ENCODE measurements at places on chromosomes 16 and 17.

- peak; percentile 3 for ATAC-seq
Observed at GRCh38 chr17:81635973-81636504, 873 bp downstream of the NPLOC4 start.

GRCh38 chr16:73912281-73912680 lies 384.3 kb upstream of the PSMD7 start:
- no peak for ATAC-seq

DNA sequence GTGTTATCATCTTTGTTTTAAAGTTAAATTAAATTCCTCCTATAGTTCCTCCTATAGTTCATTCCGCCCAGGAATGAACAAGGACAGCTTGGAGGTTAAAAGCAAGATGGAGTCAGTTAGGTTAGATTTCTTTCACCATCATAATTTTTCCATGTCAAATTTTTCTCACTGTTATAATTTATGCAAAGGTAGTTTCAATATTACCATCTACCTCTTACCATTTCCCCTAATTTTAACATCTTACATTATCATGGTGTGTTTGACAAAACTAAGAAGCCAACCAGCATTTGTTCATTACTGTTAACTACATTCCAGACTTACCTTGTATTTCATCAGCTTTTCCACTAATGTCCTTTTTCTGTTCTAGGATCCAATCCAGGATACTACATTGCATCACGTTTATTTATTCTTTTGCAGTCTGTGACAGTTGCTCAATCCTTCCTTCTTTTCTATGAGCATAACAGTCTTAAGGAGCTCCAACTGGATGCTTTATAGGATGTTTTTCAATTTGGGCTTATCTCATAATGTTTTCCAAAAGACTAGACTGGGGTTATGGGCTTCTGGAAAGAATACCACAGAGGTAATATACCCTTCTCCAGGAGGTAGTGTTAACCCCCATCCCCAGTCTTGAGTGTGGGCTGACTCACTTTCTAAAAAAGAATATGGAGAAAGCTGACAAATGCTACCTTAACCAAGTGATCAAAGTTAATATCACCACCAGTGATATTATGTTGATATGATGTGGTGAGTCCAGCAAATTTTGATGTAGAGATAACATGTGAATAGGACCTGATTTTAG lies 158.5 kb downstream of the PPM1E start:
- no peak for ATAC-seq

DNA sequence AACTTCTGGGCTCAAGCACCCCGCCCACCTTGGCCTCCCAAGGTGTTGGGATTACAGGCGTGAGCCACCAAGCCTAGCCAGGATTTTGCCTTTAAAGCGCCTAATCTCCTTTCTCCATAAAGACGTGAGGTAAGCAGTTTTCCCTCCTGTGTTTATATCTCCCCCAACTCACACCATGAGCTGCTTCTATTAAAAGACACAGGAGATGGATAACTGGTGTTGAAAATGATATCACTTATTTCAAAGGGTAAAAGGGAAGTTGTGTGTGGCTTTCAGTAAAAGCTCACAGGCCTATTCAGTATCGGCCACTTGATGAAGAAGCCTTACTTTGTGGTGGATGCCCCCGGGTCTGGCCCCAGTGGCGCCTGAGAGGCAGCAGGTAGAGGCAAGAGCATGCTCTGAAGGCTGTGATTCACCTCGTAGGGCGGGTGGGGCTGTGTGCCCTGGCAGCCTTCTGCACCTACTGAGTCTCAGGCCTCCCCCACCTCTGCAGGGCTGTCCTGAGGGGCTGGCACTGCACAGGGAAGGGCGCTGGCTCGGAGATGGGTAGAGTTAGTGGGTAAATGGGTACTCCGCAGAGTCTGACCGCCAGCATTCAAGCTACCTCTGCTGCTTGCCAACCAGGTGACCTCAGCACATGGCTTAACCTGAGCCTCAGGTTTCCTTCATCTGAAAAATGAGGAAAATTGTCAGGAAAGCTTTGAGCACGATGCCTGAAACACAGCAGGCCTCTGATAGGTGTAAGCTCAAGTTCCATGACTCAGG lies 146.8 kb downstream of the CLEC16A start:
- ATAC-seq: no peak

DNA sequence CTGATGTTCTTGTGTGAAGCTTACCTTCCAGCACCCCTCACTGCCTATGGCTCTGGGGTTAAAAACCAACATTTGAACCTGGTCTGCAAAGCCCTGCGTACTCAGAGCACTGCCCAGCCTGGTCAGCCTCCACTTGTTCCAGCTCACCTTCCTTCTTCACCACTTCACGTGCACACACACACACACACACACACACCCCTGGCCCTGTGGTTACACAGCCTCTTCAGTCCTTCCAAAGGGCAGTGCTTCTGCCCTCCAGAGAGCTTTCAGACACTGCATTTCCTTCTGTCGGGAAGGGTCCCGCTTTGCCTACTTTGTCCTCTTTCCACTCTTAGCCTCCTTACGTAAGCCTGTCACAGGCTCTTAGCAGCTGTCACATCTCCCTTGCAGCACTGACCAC lies 9.6 kb upstream of the TMEM220 start:
- ATAC-seq: no peak

- peak; percentile 79 for ATAC-seq
Observed at GRCh38 chr17:56592487-56593085, 913 bp upstream of the NOG start.

DNA sequence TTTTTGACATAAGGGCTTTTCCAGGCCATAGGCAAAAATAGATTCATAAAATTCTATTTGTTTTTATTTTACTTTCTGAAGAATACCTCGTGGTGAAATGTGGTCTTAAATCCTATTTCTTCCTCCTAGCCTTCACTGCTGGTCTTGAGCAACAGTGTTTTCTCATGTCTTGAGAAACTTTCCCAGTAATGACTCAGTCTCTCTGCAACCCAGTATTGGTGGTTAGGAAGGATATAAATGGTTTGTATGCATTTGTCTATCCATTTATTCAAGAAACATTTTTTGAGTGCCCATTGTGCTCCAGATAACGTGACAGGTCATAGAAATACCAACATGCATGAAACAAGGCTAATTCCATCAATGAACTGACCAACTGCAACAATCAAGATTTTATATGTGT lies 213.9 kb downstream of the TMEM114 start:
- ATAC-seq: no peak

DNA sequence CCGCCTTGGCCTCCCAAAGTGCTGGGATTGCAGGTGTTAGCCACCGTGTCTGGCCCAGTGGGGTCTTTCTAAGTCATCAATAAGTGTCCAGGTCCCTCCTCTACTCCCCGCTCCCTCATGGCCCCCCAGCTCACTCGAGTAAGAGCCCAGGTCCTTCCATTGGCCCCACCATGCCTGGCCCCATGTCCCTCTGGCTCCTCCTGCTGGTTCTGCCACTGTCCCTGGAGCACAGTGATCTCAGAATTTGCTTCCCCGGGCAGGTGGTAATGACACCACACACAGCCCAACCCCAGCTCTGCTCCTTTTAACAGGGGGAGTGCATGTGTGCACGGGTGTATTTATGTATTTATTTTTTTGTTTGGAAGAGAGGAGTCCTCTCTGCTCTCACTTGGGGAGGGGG lies 19.6 kb downstream of the MGAT5B start:
- ATAC-seq: no peak

DNA sequence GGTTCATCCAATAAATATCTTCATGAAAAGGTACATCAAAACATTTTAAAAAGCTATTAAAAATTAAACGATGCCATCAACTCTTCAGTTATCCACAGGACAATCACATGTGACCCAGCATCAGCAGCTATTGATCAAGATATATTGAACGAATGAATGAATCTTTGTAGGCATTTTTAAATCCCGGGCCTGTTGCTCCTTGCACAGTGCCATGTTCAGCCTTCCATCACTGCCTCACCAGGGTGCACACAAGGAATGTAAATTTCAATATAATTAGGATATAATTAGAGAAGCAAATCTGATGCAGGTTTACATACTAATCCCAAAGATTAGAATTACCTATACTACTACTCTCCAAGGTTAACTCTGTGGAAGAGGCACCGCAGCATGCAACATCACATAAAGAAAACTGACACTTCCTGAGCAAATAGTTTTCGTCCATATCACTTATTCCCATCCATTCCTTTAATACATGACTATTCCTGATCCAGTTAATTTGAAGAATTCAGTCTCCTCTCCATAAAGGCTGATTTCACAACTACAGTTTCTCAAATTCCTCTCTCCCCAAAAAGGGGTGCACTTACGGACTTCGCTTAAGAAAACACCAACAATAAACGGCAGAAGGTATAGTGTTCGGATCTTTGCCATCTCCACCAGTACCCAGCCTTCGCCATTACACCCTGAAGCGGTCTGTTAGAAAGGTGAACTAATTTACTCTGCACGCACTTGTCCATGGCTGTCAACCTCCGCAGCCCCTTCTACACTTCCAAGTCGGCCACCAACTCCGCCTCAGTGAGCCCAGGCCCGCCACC lies 938 bp downstream of the NCOR1 start:
- ATAC-seq: no peak

DNA sequence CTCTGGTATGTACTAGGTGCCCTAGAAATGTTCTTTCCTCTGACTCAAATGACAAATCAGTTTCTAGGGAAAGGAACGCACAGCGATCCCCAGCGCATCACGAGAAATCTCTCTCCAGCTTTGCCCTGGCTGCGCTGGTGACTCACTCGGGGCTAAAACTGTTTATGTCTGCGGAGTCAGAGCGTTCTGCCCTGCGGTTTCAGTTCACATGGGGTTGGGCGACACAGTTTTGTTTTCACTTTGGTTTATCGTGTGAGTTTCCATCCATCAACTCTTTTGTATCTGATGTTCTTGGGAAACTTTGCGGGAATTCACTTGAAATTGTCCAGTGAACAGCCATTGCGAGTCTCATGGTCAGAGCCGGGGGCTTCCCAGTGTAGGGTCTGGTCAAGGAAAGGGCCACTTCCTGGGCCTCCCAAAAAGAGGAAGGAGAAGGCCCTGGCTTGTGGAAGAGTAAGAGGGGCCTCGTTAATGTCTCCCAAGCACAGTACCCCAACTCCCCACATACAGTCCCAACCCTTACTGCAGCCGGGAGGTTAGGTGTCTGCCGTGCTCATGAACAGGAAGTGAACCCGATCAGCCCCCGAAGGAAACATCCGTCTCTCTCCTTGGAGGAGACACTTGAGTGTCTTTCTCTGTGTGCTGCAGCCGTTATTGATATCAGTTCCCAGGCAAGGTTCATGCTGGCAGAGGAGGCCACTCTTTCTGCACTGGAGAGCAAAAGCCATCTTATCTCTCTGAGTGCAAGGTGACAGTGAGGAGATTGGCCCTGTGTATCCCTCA lies 643.2 kb downstream of the WWOX start:
- peak; percentile 96 for ATAC-seq

- no peak for ATAC-seq
Observed at GRCh38 chr16:27645396-27645795, 95.5 kb downstream of the KATNIP start.

GRCh38 chr16:66882702-66883101 lies 2.4 kb downstream of the PDP2 start:
- no peak for ATAC-seq

GRCh38 chr17:73271072-73271471 lies 9.4 kb upstream of the CPSF4L start:
- ATAC-seq: peak; percentile 96

DNA sequence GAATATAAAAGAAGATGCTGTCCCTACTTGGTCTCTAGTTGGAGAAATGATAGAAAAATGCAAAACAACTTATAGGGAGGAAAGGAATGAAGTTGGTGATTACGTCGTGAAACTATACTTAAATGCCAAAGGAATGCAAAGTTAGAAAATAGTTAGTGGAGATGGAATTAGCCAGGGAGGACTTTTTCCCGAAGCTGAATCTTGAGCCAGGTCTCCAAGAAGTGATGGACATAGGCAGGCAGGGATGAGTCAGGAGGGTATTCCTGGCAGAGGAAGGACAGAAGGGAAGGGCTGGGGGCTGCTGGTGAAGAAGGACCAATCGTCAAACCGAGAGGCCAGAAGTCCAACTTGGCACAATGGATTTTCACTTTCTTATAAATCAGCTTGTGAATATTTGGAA lies 1.8 kb downstream of the SNTB2 start:
- no peak for ATAC-seq

DNA sequence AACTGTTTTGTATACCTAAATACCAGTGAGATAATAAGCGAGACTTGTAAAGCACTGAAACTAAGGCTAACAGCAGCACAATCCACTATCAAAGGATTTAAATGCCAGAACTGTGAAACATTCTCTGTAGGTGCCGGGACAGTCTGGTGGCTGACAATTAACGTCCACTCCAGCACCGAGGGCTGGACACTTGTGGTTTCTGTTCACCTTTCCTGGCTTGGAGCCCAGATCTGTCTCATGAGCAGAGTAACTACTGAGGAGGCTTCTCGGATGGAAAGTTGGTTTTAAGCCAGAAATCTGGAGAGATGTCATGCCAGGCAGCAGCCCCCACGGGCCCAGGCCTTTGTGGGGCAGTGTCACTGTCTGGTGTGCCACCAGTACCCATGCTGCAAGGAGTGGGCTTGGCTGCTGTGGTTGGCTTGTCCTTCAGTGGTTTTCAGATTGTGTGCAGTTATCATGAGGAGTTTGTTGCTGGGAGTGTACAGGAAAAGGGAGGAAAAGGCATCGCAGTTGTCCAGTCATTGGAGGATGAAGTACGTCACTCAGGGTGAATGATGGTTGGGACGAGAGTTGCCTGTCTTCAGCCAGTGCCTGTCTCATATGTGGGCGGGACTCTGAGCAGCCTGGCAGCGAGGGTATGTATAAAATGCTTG lies 35.5 kb downstream of the UBN1 start:
- ATAC-seq: no peak

DNA sequence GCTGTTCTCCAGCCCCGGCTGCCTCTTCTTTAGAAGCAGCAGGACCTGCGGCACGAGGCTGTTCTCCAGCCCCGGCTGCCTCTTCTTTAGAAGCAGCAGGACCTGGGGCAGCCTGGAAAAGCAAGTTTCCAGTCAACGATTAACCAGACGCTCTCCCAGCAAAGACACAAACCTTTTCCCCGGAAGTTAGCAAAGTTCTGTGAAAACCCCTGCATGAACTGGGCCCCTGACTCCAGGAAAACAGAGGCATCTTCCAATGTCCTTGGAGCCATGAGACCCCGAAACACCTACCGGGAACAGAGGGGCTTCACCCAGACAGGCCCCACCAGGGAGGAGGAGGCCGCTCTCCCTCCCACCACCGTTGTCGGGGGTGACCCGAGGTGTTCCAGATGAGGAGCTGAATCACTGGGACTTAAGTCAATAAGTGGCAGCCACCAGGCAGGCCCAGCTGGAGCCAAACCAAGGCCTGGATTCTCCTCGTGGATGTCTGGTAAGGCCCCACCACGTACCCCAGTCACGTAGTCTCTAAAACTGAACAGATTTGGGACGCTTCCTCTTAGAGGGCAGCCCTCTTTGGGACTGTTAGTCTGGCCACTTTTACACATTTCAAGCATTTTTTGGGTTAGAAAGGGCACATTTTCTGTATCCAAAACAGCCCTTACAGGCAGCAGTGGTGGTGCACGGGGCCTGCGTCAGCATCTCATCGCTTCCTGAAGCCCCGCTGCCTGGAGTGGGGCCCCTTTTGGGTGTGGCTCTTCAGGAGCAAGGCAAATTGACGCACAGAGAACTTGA lies at the start of gene RPH3AL:
Gene RPH3AL (minus strand): TSS at position 387 of the 792 bp plus-strand sequence. CDS start 25,264 bp downstream, outside the sequence.
- ATAC-seq: no peak
